ENCODE measurements at places on chromosomes 3 and 15. TPM values are rescaled to one million over a fixed set of nuclear protein-coding genes. Genes with fewer than 3 reads are reported as not detected.

- no peak for DNase-seq
Measured at GRCh38 chr3:1019157-1019556, 73.7 kb upstream of the CNTN6 start.

GRCh38 chr15:73770050-73770449 lies 16.9 kb upstream of the INSYN1 start:
- DNase-seq = no peak

GRCh38 chr3:69248436-69248835 lies 126.0 kb upstream of the LMOD3 start:
- DNase-seq = no peak

DNA sequence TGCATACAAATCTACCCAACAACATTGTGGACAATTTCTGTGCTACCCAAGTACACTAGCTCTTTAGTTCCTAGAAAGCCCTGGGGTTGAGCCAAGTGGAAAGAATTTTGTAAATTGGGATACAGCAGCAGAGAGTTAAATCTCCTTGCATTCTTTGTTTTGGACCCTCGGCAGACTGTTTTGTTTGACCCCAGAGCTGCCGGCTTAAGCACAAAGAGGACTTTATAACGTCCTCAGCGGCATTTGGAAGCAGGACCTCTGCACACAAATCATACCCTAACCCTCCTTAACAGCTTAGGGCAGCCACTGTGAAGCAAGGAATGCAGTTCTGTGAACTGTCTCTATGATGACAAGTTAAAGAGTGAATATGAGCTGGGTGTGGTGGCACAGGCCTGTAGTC lies 415.3 kb downstream of the CNTN4 start:
- no peak for DNase-seq

DNA sequence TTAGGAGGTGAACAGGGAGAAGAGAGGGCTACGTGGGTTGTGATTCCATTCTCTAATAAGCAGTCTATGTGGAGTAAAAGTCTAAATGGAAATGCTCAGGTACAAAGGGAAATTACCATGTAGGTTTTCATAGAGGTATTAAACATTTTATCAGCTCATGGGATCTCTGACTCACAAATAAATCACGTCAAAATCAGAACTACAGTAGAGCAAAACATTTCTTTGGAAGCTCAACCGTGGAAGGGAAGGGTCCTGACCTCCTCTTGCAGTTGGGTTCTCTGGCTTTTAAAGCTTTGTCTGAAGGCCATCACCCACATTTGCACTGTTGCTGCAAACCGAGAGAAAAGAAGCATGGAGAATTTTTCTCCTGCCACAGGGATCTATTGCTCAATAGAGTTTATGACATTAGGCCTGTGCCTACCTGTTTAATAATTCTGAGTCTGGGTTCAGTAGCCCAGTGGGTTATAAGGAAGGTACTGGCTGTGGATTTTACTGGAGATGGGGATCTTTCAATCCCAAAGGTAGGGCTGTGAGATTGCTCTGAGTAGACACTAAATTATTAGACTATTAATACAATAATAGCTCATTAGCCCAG lies 24.2 kb upstream of the PGPEP1L start:
- no peak for DNase-seq

- DNase-seq = no peak
Measured at GRCh38 chr15:69012761-69013364, 1.6 kb upstream of the NOX5 start.

GRCh38 chr15:81449836-81450474 lies 75.9 kb upstream of the TMC3 start:
- no peak for DNase-seq

DNA sequence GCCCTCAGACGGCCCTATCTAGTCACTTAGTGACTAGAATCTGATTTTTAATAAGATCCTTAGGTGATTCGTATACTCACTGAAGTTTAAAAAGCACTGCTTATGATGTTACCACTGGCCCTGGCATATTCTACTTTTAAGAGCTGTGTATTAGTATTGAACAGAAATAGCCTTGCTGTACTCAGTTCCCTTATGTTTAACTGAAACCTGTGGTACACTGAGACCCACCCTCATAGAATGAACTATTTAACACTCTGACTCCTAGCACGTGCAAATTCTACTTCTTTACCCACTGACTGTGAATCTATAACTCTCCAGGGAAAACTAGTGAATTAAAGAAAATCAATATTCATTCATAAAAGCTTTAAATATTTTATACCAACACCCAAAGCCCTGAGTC lies 108.9 kb downstream of the CCNL1 start:
- no peak for DNase-seq

- DNase-seq = no peak
Measured at GRCh38 chr15:22265056-22265945, 185.0 kb downstream of the OR4M2 start.

DNA sequence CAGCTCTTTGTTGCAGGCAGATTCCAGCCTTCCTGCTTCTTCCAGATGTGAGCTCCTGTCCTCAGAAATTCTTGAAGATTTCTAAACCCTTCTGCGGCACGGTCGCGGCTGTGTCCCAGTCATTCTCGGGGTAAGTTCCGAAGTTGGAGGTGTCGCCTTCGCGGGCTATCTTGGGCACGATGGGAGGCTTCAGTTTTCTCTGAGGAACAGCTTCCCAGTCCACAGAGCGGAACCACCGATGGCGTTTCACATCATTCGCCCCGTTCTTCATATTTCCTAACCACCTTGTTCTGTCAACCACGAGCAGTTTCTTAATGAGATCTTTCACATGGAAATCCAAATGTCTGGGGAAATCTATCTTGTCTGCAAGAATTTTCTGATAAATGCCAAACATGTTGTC lies 24.7 kb upstream of the CERS3 start:
- DNase-seq = no peak

- no peak for DNase-seq
Measured at GRCh38 chr15:90037961-90038631, 37.0 kb downstream of the ZNF710 start.

DNA sequence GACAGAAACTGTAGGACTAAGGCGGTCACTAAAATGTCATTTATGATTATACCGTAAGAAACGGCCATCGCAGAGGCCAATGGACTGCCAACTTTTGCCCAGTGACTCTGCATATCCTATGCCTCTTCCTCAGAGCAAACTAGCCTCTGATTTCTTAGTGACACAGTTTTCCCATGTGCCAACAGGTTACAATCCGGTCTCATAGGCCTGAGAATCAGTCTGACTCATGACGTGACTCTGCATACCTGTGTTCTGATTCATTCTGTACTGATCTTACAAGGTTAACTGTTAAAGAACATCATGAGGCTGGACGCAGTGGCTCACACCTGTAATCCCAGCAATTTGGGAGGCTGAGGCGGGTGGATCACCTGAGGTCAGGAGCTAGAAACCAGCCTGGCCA lies 17.8 kb downstream of the RUBCN start:
- DNase-seq = no peak

DNA sequence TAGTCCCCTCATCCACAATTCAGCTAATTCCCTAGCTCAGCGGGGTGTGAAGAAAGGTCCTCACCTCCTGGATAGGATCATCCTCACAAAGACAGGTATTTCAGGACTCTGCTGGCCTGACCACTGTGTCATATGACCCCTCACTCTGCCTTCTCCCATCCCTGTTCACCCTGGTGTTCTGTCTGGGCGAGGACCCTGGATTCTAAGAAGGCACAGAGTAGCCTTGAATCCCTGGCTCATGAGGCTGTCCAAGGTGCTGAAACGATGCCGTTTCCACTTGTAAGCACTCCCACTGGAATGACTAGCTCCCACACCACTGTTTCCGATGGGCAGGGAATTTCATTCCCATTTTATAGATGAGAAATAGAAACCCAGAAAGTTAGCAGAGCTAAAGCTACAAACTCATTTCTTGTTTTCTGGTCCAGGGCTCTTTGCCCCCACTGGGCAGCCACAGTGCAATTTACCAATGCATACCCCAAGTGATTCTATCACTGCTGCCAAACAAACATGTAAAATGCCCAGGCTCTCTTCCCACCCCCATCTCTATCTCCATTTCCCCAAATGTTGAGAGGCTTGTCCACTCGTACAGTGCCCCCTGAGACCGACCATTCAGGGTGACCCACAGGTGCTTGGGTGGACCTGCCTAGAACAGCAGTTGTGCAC lies 83.2 kb downstream of the RAB11A start:
- DNase-seq = peak; percentile 48

DNA sequence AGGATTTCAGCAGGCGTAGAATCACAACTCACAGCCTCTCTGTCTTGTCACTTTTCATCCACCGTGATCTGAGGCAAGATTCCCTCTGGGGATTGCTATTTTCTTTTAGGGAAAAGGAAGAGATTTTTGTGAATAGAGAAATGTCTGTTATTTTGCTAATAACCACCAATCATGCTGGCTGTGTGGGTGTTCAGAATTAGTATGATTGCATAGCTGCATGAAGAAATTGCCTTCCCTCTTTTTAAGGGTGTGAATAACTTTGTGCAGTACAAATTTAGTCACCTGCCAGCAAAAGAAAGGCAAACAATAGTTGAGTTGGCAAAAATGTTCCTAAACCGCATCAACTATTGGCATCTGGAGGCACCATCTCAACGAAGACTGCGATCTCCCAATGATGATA lies 60.8 kb downstream of the KAT2B start:
- no peak for DNase-seq

DNA sequence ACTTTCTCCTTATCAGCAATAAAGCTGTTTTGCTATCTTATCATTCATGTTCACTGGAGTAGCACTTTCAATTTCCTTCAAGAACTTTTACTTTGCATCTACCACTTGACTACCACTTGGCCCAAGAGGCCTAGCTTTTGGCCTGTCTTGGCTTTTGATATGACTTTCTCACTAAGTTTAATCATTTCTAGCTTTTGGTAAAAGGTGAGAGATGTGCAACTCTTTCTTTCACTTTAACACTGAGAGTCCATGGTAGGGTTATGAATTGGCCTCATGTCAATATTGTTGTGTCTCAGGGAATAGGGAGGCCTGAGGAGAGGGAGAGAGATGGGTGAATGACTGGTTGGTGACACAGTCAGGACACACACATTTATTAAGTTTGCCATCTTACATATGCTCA lies 31.0 kb upstream of the FAM3D start:
- no peak for DNase-seq

DNA sequence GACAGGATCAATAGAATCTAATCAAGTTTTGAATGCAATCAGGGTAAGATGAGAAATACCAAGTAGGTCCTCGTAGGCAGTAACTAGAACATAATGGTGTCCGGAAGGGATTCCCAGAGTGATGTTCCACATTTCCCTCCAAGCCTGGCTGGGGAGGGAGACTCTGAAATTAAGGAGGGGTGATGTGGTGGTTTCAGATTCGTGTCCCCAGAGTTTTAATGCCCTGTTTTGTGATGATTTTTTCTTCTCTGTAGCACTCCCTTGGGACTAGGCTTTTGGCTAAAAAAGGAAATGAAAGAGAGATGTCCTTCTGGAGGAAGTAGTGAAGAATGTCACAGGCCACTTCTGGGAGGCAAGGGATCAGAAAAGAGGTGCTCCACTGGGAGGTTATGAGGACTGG lies 108.3 kb upstream of the CACNA2D3 start:
- no peak for DNase-seq

- DNase-seq = no peak
Measured at GRCh38 chr3:113507501-113508067, 7.4 kb downstream of the SPICE1 start.

GRCh38 chr3:45367453-45367871 lies 20.9 kb upstream of the LARS2 start:
- no peak for DNase-seq

DNA sequence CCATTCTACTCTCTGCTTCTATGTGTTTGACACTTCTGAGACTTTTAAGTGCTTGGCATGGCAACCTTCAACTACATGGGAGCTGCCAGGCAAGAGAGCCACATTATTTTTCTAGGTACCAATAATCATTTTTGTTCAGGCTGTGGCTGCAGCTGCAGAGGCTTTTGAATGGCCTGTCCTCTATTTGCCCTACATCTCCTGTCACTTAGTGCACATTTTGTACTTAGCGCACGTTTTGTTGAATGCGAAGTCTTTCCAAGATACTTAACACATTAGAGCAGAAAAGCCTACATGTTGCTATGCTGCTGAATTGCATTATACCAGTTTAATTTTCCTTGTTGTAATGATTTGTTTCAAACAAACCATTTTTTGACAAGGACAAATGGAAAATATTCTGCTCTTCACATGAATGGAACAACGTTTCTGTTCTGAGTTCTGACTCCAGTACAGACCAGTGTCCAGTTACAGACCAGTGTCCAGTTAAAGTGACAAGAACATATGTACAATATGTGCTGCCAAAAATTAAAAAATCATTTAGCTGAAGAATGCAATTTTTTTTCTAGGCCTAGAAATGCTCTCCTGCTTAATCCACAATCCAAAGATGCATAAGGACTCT lies 113.9 kb downstream of the ABI3BP start:
- DNase-seq = no peak

GRCh38 chr3:126417981-126418530 lies 23.3 kb downstream of the CFAP100 start:
- no peak for DNase-seq

DNA sequence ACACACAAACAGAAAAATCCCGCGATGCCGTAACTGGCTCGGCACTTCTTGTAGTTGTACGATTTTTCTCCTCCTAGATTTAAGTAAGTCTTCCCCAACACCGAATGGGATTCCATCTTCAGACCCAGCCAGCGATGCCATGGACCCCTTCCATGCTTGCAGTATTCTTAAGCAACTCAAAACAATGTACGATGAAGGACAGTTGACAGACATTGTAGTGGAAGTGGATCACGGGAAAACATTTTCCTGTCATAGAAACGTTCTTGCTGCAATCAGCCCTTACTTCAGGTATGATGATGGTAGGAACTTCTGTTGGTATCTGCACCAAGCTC lies 763 bp downstream of the KBTBD8 start:
- DNase-seq = no peak

DNA sequence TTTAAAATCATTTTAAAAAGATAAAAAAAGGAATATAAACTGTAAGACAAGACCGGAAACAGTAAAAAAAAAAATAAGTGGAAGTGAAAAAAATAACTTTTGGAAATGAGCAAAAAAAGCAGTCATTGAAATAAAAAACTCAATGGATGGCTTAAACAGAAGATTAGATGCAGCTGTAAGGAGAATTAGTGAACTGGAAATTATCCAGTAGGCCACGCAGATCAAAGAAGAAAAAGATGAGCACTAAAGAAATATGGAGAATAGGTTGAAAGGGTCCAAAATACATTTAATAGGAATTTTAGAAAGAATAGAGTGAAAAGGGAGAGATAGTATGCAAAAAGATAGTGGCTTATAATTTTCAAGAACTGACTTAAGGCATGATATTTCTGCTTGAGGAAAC lies 47.0 kb downstream of the STARD5 start:
- DNase-seq = no peak

- no peak for DNase-seq
Measured at GRCh38 chr3:148106062-148106461, 591.6 kb upstream of the AGTR1 start.

- DNase-seq = no peak
Measured at GRCh38 chr15:90883526-90883975, 753 bp upstream of the FES start.

GRCh38 chr3:32323604-32324003 lies 68.0 kb upstream of the CMTM7 start:
- no peak for DNase-seq

- DNase-seq = peak; percentile 29
Measured at GRCh38 chr15:24848050-24848449, 106.7 kb upstream of the SNRPN start.

Gene FANCD2
- polyA plus RNA-seq = 19.3 TPM

Gene HGD
- 71.6 TPM for polyA plus RNA-seq

Gene C3orf20
- 0.30 TPM for polyA plus RNA-seq

Gene SLC9C1
- polyA plus RNA-seq = 0.75 TPM

Gene IGF2BP2
- 109 TPM for polyA plus RNA-seq

Gene ADAMTS9
- 147 TPM for polyA plus RNA-seq

Gene CFAP20DC
- 5.3 TPM for polyA plus RNA-seq

Gene GREM1
- 0.58 TPM for polyA plus RNA-seq

Gene APOD
- polyA plus RNA-seq = 4.3 TPM

Gene SPINK8
- not detected for polyA plus RNA-seq

Gene CPLX3
- polyA plus RNA-seq = not detected

Gene AADACL2
- not detected for polyA plus RNA-seq

Gene SNTN
- not detected for polyA plus RNA-seq

All from right renal pelvis (tissue), 4 donors.